NCI-H1092 treated with DMSO at 0.1 percent for 48 hours (cell line): ENCODE measurements at places on chromosomes 3 and 15.

DNA sequence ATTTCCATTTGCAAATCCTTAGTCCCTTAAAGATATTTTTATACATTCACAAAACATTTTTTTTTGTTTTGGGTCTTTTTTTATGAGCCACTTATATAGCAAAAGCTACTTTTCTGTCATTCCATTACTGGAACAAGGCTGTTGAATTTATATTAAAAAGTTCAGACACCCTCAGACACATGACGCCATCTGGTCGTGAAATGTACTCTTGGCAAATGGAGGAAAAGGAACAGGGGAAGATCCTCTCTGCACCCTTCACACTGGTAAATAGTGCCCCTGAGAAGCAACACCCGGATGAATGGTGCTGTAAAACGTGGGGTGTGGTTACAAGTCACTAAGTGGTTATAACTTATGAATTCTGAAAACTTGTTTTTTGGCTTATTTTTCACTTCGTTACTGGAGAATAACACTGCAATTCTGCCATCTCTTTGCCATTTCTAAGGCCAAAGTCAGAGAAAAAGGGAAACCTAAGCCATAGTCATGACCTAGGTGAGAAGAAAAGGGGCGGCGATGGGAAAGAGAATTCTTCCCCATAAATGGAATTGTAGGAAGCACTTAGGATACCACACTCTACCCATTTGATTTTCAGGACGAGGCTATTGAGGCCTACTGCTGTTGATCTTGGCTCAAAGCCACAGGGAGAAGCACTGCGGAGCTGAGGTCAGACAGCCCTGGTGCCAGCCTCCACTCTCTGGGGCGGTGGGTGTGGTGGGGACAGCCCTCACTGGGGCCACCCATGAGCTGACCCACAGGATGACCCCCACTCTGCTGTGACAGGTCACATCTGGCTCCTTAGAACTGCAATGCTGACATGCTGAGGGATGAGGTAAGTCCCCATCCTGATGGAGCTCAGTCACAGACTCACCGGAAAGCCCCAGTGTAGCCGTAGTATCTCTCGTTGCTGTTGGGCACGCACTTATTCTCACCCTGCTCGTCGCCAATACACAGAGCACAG is 21.9 kb downstream of the LTF start:
- no peak for DNase-seq

GRCh38 chr15:88003541-88004327 is 252.8 kb downstream of the NTRK3 start:
- DNase-seq: peak; percentile 6

GRCh38 chr3:78992400-78992799 is 775.4 kb downstream of the ROBO1 start:
- no peak for DNase-seq

DNA sequence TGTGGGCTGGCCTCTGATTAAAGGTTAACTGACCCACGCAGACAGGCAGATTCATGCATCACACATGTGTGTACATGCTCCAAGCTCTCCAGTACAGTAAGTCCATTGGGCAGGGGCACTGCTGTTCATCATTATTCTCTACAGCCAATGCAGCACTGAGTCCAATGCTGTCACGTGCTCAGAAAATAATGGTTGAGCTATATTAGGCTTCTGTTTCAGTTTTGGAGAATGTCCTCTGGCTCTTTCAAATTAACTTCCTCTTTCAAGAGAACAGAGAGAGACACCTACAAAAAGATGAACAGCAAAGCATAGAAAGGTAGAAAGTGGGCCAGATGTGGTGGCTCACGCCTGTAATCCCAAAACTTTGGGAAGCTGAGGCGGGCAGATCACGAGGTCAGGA is 202.6 kb downstream of the MEX3B start:
- no peak for DNase-seq

DNA sequence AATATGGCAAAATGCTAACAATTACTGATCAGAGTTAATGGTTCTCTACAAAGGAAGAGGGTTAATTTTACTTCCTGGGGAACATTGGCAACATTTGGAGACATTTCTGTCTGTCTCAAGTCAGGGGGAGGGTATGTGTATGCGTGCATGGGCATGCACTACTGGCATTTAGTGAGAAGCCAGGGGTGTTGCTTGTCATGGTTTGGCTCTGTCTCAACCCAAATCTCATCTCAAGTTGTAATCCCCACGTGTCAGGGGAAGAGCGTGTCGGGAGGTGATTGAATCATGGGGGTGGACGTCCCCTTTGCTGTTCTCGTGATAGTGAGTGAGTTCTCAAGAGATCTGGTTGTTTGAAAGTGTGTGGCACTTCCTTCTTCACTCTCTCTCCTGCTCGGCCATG is 28.3 kb upstream of the TNIK start:
- no peak for DNase-seq

DNA sequence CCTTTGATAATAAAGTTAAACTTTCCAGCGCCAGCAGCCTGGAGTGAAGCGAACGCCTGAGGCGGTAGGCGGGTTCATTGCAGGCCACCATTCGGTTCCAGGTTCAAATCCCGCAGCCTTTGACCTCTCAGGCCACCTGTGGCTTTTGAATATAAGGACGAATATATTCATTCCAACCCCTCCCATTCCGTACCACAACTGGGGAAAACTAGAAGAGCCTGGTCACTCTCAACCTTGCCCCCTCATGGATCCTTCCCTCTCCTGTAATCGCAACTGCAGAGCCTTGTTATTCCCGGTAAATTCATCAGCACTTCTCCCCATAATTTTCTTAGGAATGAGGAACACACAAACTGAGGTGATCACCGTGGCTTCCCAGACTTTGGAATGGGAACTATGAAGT is 35.2 kb downstream of the ZIC4 start:
- no peak for DNase-seq

DNA sequence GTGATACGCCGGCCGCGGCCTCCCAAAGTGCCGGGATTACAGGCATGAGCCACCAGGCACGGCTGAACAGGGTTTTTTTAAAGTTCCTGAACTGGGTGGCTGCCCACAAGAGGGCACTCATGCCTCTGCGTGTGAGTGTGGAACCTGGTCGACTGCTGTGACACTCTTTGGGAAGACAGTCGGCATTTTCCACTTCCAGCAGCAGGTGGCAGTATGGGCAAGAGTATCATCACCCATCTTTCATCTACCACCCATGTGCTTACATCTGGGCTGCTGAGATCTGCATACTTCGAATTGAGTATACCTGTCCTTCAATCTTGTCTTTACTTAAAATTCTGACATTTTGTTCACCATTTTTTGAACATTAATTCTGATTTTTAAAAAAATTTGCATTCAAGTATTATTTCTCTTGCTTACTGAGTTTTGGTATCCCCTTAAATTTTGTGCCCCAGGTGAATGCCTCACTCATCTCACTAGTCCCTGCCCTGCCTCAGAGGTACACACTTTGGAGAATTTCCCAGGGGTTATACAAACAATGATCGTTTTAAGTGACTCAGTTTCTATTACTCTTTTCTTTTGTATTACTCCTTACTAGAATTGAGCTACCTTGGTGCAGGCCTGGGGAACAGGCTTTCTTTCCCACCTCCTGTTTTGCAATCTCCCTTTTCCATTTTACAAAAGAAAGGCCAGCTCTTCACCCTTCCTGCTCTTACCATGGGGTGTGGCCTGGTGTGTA is 11.8 kb downstream of the CLEC3B start:
- DNase-seq: peak; percentile 89

DNA sequence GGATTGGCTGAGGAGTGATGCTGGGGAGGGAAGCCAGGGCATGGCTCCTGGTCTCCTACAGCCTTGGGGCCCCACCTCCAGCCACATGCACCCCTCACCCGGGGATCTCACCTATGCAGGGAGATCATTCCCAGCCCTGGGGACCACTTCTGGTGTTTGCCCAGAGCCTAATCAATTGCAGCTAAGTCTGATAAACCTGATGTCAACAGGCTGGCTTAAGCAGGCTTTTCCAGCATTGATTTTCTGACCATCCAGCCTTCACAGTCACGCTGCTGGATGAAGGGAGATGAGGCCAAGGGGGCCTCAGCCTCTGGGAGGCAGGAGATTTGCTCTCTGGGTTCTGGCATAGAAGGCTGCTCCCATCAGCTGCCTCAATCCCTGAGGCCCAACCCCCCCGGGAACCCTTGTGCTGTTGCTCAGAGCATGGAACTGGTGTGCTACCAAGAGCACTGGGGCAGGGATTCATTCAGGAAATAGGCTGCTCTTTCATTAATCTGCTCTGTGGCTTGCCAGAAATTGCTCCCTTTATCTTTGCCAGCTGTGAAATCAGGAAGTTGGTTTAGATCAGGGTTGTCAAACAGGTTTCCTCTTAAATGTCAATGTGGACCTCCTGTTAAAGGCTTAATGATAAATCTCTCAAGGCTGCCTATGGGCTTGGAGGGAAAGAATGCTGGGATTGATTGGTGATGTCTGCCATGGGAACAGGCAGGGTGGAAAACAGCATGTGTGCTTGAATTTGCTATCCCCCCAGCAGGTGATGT is 19.0 kb downstream of the FAM3D start:
- DNase-seq: no peak

- no peak for DNase-seq
These were observed 64.5 kb downstream of the CERS3 start for GRCh38 chr15:100464256-100464655.

- DNase-seq: no peak
These were observed 434.5 kb downstream of the MFSD1 start for GRCh38 chr3:159236321-159236720.

GRCh38 chr15:32642667-32643435 is 1.3 kb downstream of the SCG5 start:
- no peak for DNase-seq

- no peak for DNase-seq
These were observed 412.7 kb upstream of the ROBO2 start for GRCh38 chr3:76627236-76627635.

- DNase-seq: peak; percentile 29
These were observed 44.8 kb downstream of the CCDC12 start for GRCh38 chr3:46931631-46932331.

- DNase-seq: no peak
These were observed 64.9 kb downstream of the ABHD5 start for GRCh38 chr3:43755516-43756200.

GRCh38 chr15:78032671-78033070 is 44.8 kb downstream of the TBC1D2B start:
- no peak for DNase-seq
